Lung (tissue), 17 donors: ENCODE measurements at places on chromosomes 3 and 15. TPM values are rescaled to one million over a fixed set of nuclear protein-coding genes. Genes with fewer than 3 reads are reported as not detected.

Gene IMPG2
- 0.15 TPM for total RNA-seq

Gene CLDN11
- total RNA-seq, result 6.0 TPM

Gene SYNPR
- total RNA-seq, result 0.43 TPM

Gene ATP10A
- total RNA-seq, result 33.7 TPM

Gene ACTC1
- total RNA-seq, result 3.4 TPM

Gene SOX14
- not detected for total RNA-seq
